ENCODE measurements at places on chromosomes 5 and 9.

DNA sequence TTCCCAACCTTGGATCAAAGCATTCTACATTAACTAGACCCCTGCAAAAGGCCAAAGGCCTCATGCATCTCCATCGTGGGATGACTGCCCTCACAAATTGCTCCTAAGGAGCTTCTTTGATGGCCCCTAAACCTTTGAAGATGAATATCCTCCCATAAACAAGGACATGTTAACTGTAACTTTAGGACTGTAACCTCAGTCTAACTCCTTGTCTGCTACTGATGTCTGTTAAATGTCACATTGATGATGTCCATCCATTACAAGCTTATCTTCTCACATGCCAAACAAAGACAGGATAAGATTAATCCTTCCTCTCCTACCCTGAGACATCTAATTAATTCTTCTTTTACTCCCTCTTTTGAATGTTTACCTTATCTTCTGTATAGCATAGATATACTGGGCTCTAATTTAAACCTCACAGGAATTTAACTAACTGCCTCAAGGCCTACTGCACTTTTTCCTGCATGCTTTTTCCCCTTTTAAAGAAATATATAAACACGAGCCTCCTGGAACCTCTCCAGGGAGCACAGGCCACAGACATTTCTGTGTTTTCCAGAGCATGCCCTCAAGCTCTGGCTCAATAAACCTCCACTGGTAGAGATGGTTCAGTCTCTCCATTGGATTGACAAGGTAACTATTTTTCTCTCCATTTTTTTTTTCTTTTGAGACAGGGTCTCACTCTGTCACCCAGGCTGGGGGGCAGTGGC is 90.6 kb upstream of the SLC25A48 start:
- no peak for DNase-seq

DNA sequence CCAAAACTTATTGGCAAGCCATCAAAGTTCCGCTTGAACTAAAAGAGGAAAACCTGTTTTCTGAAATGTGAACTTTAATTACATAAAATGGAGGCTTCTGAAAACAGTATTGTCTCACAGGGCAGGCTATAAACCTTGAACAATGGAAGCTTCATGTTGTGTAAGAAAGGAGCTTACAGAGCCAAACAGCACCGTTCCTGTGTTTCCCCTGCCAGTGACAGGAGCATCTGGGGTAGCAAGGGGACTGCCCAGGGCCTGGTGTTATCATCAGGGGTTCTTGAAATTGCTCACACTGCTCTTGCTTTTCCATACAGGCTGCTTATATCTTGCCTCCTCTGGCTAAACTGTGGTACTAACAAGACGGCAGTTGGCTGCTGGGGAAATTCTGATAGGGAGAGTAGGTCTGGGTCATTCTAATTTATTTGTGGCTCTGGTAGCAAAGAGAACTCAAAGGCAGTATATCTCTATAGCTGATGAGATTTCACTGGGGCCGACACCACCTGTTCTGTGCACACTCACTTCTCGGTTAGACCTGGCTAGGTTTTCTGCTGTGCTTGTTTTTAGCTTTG is 40.4 kb downstream of the BASP1 start:
- DNase-seq: no peak

GRCh38 chr5:6780802-6781391 is 67.7 kb downstream of the TENT4A start:
- DNase-seq: no peak

- no peak for DNase-seq
Observed at GRCh38 chr5:6535594-6535993, 86.9 kb downstream of the UBE2QL1 start.

DNA sequence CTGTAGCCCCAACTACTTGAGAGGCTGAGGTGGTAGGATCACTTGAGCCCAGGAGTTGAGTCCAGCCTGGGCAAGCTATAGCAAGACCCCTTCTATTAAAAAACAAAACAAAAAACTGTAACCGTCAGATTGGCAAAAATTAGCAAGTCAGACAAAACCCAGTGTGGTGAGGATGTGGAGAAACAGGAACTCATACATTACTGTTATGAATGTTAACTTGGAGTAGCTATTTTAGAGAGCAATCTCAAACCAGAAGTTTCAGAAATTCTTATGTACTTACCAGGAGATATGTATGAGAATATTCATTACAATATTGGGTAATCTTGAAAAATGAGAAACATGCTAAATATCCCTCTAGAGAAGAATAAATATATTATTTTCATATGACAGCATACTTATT is 120.3 kb downstream of the INVS start:
- DNase-seq: no peak

GRCh38 chr5:56026863-56027300 is 32.1 kb upstream of the IL6ST start:
- peak; percentile 89 for DNase-seq

DNA sequence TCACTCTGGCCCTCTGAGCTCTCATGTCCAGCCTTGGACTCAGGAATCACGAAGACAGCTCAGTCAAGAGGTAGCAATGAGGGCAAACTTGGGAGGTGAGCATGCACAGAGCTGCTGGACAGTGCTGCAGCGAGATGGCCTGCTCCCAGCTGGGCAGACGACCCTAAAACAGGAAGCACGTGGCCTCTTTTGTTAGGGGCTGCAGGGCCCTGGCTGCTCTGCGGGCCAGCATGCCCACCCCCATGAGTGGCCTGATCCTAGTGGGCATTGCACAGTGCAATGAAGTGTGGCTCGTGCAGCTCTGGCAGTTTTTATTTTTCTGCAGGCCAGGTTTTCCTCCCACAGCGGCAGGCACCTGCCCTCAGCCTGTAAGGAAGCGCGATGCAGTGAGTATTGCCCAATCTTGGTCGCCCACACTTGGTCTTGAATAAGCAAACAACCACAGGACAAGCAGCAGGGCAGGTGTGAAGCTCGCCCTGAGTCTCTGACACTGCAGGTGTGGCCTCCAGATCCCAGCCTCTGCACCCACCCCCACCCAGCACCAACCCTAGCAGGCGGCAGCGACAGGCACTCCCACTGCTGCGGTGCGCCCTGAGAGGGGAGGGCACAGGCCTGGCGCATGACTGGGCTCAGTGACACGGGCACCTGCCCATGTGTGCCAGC is 60.8 kb downstream of the SEMA4D start:
- no peak for DNase-seq

GRCh38 chr9:94147776-94148175 is 63.5 kb downstream of the PTPDC1 start:
- DNase-seq: no peak

GRCh38 chr9:101590901-101591300 is 3.9 kb downstream of the PPP3R2 start:
- DNase-seq: no peak

DNA sequence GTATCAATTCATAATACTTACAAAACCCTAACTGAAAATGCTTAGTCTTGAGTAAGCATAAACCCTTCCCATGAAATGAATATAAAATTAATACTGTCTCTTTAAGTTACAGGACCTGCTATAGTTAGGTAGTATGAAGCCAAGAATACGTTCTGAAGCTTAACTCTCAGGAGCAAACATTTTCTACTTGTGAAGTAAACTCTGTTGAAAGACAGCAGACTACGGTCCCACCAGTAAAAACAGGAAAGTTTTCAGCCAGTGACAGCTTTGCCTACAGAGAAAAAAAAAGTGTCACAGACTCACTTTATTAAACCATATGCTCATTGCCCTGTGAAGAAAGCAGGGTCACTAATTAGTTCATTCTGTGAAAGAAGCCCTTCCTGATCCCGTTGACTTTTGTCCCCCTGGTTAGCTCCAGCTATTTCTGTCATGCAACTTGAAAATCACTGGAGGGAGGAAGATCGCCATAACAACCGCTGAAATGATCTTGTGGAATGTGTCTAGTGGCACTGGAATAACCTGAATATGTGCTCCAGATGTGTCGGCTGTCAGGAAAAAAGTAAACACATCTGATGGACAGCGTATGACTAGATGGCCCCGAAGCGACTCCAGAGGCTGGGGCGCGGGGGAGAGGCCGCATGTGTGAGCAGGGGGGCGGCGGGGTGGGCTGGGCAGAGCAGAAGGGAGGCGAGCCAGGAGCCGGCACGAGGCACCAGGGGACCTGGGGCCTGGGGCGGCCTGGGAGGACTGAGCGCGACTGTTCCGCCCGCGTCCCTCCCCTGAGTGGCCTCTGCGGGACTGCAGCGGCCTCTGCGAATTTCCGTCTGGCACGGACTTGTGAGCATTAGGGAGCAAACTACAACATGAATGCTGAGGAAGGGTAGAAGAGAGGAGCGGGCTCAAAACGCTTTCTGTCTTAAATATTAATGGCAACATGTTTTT is 41.9 kb downstream of the BNC2 start:
- DNase-seq: peak; percentile 88

- DNase-seq: peak; percentile 66
Observed at GRCh38 chr9:114278881-114279570, 43.9 kb upstream of the ORM1 start.

GRCh38 chr9:96725576-96725975 is 52.3 kb downstream of the ZNF510 start:
- no peak for DNase-seq

- DNase-seq: no peak
Observed at GRCh38 chr9:85036496-85036895, 367.0 kb downstream of the NTRK2 start.

DNA sequence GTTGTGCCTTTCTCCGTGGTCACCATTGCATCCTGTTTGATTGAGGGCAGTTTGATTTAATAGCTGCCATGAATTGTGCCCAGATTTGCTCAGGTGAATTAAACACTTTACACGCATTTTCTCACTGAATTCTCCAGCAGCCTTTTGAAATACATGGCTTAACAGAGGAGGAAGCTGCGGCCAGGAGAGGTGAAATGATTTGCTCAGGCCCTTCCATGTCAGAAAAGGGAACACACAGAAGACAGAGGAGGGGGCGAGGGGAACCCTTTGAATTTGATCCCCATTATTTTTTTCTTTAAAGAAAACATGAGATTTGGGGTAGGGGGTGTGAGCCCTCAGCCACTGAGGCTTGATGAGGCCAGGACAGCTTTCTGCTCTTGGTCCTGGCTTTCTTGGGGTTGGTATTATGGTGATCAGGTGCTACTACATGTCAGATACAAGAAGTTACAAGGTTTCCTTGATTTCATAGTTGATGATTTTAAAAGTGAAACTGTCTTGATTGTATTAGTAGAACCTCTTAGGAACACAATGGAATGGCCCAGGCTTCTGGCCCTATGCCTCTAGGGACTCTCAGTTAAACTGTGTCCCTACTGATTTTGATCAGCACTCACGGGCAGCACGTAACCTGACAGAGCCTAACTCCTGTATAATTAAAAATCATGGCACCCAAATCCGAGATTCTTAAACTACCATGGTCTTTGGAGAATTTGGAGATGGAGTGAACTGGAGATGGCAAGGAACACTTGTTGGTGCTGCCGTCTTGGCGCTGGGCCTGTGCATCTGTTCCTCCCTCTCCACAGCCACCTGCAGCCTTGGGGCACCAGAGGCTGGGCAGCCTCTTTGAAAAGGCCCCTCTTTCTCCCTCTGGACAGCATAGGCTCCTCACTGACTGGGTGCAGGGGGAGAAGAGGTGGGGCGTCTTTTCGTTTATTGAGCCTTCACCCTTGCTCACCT is 107.9 kb downstream of the TRIO start:
- DNase-seq: no peak

GRCh38 chr5:149932445-149933350 is 11.9 kb downstream of the PDE6A start:
- no peak for DNase-seq

GRCh38 chr5:69484891-69485290 is 7.7 kb upstream of the OCLN start:
- DNase-seq: peak; percentile 61

GRCh38 chr5:18465833-18466681 is 831.8 kb downstream of the TAF11L14 start:
- peak; percentile 55 for DNase-seq

GRCh38 chr9:125995706-125996105 is 248.5 kb downstream of the PBX3 start:
- DNase-seq: no peak

- no peak for DNase-seq
Observed at GRCh38 chr9:96080364-96080763, 204.9 kb downstream of the ERCC6L2 start.

DNA sequence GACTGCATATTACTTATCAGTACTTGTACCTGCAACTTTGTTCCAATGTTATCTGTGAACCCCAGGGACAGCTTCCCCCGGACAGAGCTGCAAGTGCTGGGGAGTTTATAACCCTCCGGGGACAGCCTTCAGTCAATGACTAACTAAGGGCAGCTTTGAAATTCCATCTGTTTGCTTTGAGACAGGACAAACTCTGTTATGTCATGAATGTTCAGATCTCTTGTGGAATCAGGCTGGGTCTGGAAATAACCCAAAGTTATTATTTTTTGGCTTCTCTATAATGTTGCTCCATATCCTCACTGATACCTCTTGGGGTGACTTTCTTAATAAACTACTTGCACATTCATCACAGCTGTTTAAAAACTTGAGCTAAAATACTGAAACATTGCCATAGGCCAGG is 617.5 kb upstream of the TLE4 start:
- peak; percentile 20 for DNase-seq

DNA sequence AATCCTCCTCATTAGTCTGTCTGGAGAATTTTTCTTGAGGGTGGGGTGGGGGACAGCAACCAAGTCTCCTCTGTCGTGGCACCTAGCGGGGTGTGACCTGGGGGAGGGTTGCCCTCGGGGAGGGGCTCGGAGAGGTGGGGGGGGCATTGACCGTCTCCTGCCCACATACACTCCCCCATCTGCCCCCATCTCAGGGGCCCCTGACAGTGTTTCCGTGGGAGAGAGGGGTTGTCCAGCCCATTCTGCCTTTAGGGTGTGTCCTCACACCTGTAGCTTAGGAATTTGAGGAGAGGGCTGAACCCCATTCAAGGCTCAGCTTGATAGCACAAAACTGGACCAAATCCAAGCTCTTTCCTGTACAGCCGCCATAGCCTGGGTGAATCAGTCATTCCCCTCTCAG is 5.9 kb upstream of the CXXC5 start:
- DNase-seq: no peak

DNA sequence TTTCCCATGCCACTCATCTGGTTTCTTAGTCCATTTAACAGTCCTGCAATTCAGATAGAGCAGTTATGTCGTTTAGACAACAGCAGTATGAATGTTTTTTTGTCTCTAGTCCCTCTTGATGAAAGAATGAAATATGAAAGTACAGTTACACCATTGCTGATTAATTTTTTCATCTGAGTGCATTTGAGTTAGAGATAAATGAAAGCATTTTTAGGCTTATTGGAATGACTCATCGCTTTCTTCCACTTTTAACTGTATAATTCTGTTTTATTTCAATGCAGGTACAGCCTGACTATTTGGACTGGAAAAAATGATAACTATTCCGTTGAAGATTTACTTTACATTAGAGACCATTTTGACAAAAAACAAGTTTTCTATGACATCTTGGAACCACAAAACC is 28.7 kb downstream of the ANKRD34B start:
- no peak for DNase-seq

- DNase-seq: no peak
Observed at GRCh38 chr9:34037626-34038025, 11.1 kb downstream of the UBAP2 start.

DNA sequence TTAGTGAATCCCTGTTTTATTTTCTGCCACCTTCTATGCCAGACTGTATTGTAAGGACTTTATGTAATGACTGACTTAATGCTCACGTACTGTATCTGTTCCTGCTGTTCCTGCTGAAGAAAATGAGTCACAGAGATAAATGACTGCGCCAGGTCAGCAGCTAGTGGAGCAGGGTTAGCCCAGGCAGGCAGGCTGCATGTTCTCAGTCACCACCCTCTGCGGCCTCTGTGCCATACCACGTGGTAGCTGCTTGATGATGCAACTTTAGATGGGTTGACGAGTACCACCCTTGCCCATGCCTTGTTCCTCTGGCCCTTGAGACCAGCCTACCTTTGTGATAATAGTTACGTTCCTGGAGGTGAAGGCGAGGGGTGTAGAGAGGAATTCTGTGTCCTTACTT is 161.9 kb downstream of the TRIO start:
- peak; percentile 56 for DNase-seq
